ENCODE measurements at places on chromosomes 2 and 18.

DNA sequence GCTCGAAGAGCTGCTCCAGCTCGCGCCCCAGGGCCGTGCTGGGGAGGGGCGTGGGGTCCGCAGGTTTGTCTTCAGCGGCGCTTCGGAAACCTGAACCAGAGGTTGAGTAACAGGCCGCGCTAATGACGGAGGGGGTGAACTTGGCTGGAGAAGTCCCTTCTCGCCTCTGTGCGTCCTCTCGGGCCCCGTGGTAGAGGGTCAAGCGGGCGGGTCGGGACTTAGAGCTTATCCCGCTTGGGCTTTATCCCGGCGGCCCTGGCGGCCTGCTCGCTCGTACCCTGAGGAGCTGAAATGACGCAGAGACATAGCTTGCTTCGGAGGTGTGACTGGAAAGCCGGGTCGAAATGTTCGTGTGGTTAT, 479 bp downstream of the RNMT start:
- no peak for DNase-seq

GRCh38 chr2:196479350-196479749, 160.2 kb upstream of the CCDC150 start:
- DNase-seq, result no peak

GRCh38 chr2:195470622-195471021, 186.4 kb upstream of the SLC39A10 start:
- no peak for DNase-seq

DNA sequence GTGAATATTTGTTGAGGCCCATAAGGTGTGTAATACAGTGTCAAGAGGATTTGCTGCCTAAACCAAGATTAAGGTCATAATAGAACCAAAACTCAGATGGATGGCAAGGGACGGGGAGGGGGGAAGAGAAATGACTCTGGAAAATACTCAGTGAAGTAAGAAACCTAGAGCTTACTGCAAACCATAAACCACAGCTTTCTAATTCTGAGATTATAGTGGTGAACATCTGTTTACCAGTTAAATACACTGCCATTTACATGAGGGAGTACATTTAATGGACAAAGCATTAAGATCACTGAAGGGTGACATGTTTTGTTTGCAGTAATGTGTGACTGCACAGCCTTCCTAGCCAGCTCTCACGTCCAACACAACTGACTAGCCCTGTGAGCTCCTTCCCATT, 19.8 kb downstream of the EVX2 start:
- DNase-seq, result no peak

- no peak for DNase-seq
Observed at GRCh38 chr2:105768961-105769452, 24.3 kb downstream of the NCK2 start.

GRCh38 chr2:182792441-182792840, 74.0 kb downstream of the FRZB start:
- DNase-seq, result no peak

GRCh38 chr18:55452123-55452611, 135.8 kb downstream of the TCF4 start:
- DNase-seq, result no peak

GRCh38 chr18:4119127-4119648, 335.9 kb downstream of the DLGAP1 start:
- DNase-seq, result no peak

GRCh38 chr18:9984080-9984479, 70.3 kb downstream of the VAPA start:
- DNase-seq, result peak; percentile 72

DNA sequence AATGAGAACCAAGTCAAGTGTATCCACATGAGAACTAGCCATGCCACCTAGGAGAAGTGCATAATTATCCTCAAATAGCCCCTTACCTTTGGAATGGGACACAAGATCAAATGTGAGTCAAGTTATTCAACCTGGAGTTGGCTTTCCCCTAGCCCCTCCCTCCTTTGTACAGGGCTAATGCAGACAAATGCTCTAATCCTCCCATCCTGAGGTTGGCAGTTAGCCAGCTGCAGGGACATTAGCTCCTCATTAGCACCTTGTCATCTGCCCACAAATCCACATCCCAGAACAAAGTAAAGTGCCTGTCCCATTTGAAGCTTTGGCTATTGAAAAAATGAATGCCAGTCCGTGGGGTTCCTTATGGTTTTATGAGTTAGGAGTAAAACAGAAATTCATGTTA, 294.1 kb upstream of the FANCL start:
- DNase-seq, result no peak

DNA sequence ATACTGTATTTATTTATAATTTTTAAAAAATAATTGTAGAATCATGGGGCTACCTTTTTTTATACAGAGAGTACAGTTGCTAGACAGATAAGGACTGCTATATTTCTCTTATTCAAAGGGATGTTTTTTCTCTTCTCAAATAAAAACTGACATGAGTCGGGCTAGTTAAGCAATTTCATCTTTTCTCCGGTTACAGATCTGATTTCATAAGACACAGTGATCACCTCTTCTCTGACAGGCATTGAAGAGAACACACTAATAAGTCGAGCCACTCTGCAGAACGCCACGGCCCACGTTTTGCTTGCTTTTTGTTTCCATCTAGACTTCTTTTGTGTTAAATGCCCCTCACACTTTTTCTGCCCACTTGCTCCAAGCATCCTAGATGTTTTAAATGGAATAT, 85.4 kb downstream of the HNRNPLL start:
- DNase-seq, result no peak

DNA sequence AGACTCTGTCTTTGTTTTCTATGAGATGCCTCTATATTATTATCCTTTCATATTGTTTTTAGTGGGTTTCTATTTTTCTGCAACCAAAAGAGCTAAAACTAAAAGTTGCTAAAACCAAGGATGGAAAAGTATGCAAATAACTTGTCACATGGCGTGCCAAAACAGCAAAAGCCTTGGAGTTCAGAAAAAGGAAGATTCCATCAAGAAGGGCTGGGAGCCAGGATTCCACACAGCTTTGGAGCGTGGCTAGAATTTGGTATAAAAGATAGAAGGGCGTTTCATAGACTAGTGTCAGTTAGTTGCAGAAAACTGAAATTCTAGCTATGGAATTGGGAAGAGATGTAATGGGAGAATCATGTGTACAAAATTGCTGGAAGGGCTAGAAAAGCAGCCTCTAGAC, 4.1 kb downstream of the SCYGR1 start:
- DNase-seq, result no peak

DNA sequence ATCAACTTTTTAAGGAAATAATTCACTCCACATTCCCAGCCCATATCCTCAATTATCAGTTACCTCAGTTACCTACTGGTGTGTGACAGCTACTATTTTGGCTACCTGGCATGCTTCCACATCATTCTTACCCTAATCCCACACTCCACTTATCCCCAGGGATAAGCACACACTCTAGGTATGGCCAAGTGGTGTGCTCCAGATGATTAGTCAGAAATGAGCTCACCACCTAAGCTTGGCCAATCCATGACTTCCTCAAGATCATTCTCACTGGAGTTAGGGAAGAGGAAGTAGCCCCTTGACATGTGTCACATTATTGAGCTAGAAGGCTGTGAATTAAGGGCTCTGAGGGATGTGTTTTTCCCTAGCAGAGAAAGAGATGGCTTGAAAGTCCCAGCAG, 20.9 kb upstream of the SMAD4 start:
- no peak for DNase-seq

GRCh38 chr2:158127380-158127804, 25.7 kb downstream of the UPP2 start:
- DNase-seq, result no peak

GRCh38 chr2:46806526-46806925, 109.1 kb downstream of the MCFD2 start:
- no peak for DNase-seq
